ENCODE measurements at places on chromosomes 7 and 10.

DNA sequence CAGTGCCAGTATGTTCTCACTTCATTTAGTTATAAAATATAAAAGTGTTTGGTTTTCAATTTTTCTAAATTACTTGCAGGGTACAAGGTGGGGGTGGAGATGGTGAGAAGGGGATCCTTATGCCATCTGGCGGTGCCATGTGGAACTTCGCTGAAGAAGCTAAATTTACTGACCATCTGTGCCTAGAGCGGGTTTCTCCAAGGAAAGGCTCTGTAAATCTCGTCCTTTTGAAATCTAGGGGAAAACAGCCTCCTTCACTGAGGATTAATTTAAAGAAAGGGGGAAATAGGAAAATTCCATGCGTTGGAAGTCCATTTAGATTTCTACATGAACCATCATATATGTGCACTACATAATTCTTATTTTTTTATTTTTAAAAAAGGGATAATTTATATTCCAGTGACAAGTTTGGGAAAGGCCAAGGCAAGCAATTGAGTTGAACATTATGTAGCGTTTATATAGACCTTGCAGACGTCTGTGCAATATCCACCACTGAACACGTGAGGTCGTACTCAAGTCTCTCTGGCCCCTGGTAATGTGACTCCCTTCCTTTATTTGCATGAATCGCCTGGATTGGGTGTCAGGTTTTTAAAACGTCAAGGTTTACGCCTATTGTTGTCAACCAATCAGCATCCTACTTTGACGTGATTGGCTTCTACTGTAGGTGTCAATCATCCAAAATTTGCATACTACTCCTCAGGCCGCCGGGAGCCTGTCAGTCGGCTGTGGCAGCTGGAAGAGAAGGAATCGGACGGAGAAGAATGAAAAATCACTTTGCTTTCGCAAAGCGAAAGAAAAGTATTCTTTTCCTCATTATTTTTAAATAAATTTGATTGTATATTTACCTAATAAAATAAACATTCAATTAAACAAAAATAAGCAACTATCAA is 297.1 kb upstream of the NFE2L3 start:
- DNase-seq, result no peak

- peak; percentile 7 for DNase-seq
Measured at GRCh38 chr10:74585231-74586087, 240.9 kb upstream of the KAT6B start.

- DNase-seq, result no peak
Measured at GRCh38 chr7:99050971-99051370, 92.9 kb downstream of the SMURF1 start.

GRCh38 chr10:89479771-89480446 is 55.5 kb downstream of the SLC16A12 start:
- DNase-seq, result no peak

DNA sequence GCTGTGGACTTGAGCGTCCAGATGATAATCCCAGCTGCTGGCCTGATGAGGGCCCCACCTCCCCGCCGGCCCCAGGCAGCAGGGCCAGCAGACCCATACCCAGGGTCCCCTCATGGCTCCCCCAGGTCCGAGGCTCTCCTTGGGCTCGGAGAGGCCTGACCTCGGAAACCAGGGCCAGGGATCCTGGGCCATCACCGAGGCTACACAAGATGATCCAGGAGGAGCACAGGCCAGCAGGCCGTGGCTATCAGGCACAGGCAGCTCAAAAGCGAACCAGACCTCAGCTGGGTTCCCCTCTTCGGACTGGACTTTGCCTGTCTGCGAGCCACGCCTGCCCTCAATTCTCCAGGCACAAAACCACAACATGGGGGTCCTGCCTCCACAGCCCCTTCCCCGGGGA is 17.4 kb downstream of the PDGFA start:
- no peak for DNase-seq

DNA sequence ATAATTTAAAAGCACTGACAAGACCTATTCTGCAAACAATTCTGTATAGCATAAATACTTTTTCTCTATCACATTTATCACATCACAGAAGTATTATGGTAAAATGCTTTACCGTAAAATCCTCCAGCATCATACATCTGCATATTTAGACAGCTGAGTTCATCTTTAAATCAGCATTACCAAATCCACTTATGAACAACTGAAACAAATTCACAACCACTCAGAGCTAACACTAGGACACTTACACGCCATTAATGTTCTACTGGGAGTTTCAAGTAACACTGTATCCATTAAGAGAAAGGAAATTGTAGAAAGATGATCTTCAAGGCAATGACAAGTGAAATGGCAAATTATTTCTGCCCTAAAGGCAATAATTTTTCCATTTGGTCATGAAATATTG is 105.7 kb upstream of the DKK1 start:
- no peak for DNase-seq

GRCh38 chr10:7136016-7136415 is 274.8 kb downstream of the SFMBT2 start:
- DNase-seq, result no peak

- no peak for DNase-seq
Measured at GRCh38 chr7:1024331-1024841, 20.0 kb upstream of the GPR146 start.

DNA sequence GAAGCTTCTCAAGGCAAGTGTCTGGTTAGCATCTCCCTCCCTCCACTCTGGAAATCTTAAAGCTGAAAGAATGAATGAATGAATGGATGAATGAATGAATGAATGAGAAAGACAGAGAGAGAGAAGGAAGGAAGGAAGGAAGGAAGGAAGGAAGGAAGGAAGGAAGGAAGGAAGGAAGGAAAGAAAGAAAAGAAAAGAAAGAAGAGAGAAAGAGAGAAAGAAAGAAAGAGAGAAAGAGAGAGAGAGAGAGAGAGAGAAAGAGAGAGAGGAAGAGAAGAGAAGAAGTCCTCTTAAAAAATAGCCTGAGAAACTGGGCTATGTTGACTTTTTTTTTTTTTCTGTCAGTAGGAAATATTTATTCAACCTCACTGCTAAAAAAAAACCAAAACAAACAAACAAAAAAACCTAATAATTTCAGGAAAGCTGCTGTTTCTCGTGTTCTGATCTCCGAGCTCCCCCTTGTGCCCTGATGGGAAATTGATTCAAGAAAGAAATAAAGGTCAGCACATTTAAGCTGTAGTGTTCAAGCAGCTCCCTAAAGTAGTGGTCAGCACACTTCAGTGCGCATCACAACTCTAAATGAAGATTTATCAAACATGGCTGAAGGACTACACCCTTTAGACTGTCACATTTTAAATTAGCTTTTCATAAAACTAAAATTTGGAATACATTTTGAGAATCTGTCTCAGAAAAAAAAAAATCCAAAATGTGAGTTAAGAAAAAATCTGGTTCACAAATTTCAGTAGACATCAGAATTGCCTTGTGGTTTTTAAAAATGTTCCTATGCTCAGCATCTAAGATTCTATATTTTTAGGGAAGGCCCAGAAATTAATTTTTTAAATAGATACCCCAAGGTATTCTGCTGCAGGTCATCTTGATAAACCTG is 154.3 kb downstream of the ELAPOR2 start:
- DNase-seq, result no peak

DNA sequence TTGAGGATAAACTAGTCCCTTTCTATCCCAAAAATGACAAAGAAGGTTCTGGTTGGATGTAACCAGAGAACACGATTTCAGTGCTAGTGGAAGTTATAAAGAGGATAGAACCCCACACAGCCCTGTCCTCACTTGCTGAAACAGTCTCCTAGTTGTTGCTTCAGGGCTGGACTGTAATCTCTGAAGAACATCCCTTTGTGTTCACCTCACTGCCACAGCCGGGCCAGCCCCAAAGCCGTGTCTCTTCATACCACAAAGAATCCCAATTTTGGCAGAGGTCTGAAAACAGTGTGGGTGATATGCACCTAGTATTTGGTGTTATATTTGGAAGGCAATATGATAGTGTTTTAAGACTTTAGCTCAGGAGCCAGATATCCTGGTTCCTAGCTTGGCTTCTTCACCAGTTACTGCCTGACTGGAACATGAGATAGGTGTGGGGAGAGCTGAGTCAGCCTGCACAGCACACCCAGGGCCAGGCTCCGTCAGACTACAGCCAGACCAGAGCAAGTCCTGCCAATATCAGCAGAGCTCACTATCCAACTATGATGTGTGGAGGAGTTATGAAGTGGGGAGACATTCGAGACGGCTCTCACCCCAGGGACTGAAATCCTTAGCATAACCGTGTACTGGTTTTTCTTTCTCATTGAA is 21.2 kb downstream of the CYP3A4 start:
- no peak for DNase-seq

GRCh38 chr10:86498598-86498997 is 23.0 kb downstream of the WAPL start:
- DNase-seq, result no peak

DNA sequence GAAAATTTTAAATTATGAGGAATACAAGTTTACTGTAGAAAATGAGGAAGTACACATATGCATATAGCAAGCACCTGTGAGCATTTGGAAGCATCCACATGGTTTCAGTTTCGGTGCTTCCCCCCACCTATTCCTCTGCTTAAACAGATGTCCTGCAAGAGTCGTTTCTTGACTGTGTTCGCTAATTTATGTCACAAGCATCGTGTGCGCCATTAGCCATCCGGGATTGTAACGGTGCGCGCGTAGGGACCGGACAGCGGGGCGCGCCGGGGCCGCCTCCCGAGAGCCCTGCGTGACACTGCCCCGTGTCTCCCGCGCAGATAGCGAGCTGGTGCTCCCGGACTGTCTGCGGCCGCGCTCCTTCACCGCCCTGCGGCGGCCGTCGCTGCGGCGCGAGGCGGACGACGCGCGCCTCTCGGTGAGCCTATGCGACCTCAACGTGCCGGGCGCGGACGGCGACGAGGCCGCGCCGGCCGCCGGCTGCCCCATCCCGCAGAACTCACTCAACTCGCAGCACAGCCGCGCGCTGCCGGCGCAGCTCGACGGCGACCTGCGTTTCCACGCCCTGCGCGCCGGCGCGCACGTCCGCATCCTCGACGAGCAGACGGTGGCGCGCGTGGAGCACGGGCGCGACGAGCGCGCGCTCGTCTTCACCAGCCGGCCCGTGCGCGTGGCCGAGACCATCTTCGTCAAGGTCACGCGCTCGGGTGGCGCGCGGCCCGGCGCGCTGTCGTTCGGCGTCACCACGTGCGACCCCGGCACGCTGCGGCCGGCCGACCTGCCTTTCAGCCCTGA is 90.9 kb downstream of the NEURL1 start:
- peak; percentile 40 for DNase-seq

DNA sequence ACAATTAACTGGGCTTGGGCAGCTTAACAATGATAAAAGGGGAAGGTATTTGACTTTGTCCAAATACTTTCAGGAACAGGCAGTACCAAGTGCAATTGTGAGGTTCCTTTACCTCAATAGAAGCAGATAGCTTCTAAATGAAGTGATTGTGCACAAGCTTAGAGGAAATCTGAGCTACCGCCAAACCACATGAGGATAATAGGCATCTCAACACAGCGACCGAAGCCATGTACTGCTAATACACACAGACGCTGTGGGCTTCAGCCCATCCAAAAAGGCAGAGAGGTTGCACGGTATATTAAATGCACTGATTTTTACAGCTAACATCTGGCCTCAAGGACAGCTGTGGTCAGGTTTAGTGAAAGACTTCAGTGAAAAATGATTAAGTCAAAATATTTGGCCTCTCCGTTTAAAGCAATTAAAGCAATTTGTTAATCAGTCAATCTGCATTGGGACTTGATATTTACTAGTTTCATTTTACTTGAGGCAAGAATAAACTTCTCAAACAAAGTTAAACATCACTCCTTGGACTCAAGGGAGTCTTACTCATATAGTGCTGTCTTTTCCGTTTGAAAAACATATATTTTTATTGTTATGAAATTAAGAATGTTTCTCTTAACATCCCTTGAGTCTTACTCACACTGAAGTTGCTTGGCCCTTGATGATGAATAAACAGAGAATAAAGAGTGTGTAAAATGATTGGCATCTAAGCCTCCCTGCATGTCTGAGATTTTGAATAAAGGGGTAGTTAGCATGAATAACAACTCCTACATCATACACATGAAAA is 306.3 kb downstream of the C7orf25 start:
- no peak for DNase-seq

GRCh38 chr10:118986815-118987790 is 42.4 kb upstream of the NANOS1 start:
- no peak for DNase-seq
